ENCODE measurements at places on chromosomes 5 and 9.

DNA sequence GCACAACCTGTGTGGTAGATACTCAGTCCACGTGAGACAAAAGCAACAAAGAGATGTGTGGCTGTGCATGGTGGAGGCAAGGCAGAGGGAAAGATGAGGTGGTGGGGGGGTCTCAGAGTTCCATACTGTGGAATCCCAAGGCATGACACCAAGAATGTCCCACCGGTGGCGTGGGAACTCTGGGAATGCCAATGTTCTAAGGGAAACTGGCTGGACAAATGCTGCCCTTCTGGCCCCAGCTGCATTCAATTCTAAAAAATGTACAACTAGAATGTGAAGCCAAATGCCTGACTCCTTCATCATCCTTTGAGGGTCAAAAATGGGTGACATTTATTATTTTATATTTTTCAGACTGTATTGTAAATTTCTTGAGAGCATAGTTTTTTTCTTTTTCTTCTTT is 58.2 kb upstream of the EQTN start:
- DNase-seq = no peak

DNA sequence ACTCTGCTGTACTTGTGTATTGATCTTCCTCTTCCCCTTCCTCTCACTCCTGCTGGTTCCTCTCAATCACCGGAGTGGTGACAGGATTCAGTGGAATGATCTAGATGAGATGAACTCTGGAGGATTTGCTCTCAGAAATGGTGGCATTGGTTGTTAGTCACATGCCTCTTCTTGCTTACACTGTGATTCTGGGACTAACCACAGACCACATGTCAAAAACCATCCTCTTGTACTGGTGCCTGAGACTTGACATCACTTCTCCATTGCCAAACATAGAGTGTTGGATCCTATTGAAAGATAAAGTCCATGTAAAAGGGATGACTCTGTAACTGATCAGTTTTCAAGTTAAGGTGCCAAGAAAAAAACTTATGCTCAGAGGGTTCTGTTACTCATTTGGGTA is 506.5 kb downstream of the DMAC1 start:
- no peak for DNase-seq

- no peak for DNase-seq
Measured at GRCh38 chr5:154397652-154398406, 48.0 kb upstream of the SAP30L start.

- DNase-seq = no peak
Measured at GRCh38 chr5:73967347-73967746, 341.4 kb downstream of the ARHGEF28 start.

GRCh38 chr5:35904443-35905132 is 33.8 kb downstream of the CAPSL start:
- DNase-seq = no peak

- DNase-seq = no peak
Measured at GRCh38 chr5:72770266-72770665, 46.2 kb upstream of the TNPO1 start.

GRCh38 chr9:22921742-22922141 is 475.1 kb downstream of the DMRTA1 start:
- DNase-seq = no peak

DNA sequence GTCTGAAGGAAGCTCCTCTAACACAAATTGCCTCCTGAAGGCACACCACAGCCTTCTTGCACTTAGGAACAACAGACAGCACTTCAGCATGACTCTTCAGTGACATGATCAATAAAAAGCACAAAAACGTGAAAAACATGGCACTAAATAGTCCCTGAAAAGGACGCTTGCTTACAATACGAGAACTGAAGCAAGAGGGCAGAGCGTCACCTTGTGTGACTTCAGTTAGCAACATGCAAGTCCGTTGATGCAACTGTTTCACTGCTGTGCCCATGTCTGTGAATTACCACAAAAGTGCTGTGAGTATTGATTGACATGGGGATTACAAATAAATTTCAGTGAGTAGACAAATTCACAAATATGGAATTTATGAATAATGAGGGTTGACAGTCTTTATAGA is 219.9 kb upstream of the GAS1 start:
- no peak for DNase-seq

- no peak for DNase-seq
Measured at GRCh38 chr5:65802820-65803219, 80.8 kb downstream of the NLN start.

- no peak for DNase-seq
Measured at GRCh38 chr9:104082168-104082567, 11.9 kb upstream of the SMC2 start.

GRCh38 chr5:40679913-40680681 is at the start of gene PTGER4:
Gene PTGER4, plus strand, starts transcription at chr5:40679915. Its CDS starts 1,079 bp downstream, at chr5:40680994.
- no peak for DNase-seq

DNA sequence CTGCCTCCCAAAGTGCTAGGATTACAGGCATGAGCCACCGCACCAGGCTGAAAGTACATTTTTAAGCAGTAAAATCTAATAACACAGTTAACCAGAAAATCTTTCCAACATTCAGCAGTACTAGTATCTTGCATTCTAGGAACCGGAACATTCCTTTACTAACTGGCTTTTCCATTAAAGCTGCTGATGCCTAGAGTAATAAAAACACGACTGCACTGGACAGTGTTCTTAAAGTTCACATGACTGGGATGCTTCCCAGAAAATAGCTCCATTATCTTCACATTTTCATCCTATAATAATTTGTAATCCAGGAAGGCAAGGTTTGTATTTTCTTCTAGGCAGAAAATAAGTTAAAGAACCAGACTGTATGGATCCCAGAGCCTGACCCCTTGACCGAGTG is 9.8 kb downstream of the PTPN3 start:
- no peak for DNase-seq

GRCh38 chr5:157607371-157608161 is 32.0 kb upstream of the ADAM19 start:
- DNase-seq = peak; percentile 45

DNA sequence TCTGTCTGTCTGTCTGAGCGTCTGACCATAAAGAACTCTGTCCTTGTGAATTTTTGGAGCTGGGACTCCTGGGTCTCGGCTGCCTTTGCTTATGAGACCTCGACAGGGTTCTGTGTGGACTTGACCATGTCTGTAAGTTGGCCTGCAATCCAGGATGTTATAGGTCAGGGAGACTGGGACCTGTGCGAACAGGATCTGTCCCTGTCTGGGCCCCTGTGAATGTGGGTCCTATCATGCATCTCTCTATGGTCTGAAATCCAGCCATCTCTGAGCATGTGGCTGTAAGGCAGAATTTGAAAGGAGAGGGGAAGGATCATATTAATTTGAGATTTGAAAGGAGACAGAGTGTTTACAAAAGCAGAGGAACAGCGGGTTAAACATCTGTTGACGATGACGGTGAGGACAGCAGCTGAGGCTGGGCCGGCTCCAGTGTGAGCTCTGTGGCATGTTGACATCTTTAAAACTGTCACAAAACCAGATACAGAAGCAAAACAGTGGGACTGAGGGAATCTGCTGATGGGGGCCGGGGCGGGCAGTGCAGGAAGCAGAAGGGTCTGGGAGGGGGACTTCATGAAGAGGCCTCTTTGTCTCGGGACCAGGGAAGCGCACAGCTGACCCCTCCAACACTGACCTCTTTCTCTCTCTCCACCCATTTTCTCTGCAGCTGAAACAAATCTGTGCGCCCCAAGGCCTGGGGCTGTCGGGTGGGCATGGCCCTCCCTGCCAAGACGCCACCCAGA is 19.1 kb upstream of the MVB12B start:
- no peak for DNase-seq

- DNase-seq = no peak
Measured at GRCh38 chr9:31745886-31746285, 638.6 kb upstream of the ACO1 start.

DNA sequence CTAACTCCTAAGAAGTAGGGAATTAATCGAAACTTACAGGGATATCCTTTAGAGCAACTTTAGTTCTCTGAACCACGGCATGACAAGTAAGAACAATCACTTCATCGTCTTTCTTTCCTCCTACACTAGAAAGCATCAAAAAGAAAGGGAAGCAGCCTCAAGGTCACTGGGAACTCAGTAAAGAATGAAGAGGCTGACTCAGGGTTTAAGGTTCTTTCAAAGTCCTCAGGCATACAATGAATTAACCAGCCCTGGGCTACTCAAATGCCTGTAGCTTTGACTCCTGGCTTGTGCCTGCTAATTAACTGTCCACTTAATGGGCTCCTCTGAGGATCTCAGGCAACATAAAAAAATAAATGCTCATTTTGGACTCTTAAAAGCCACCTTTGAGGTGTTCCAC is 102.0 kb downstream of the TRIM32 start:
- DNase-seq = no peak

DNA sequence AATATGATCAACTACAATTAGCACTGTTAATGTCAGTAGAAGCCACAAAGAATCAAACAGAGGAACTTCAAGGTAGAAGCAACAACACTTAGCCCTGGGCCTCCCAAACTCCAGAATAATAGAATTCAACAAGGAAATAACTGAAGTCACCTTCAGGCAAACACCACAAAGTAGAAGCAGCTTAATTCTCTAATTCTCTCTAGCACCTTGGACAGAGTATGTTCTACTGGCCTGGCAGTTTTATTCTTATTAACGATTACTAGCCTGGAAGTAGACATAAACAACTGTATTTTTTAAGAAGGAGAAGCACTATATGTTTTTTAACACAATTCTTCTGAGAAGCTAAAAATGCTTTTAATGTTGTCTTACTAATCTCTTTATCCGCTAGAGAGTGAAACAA is 911.9 kb downstream of the DTWD2 start:
- DNase-seq = no peak

DNA sequence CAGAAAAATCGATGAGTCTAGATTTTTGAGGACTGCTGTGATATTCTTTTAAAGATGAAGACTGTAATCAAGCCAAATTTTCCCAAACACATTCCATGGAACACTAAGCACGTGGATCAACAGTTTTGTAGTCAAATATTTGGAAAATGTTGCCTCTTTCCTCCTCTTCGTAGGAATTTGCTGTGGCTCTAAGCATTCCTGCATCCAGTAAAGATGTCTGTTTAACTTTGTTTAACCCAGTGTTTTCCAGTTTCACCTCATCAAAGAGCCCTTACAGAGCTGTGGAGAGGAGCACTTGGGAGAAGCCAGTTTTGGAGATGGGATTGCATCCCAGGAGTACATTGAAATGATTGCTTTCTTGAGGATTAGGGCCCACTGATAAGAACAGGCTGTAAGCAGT is 58.9 kb downstream of the INSYN2B start:
- DNase-seq = no peak

GRCh38 chr5:137741-138140 is 45.8 kb downstream of the PLEKHG4B start:
- DNase-seq = no peak

DNA sequence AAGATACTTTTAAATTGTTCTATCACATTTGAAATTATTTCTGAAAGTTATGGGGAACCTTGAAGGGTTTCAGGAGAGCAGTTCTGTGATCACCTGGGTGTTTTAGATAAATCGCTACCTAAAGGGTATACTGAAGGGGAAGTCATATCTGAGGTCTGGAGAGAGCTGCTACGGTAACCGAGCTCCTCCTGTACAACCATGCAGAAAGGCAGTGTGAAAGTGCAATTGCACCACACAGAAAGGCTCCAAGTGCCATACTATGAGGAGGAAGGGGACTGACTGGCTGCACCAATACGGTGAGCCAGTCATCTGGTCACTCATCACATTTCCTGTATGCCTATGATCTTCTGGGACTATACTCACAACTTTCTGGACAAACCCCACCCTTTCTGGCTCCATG is 241.4 kb upstream of the SLC24A2 start:
- no peak for DNase-seq

DNA sequence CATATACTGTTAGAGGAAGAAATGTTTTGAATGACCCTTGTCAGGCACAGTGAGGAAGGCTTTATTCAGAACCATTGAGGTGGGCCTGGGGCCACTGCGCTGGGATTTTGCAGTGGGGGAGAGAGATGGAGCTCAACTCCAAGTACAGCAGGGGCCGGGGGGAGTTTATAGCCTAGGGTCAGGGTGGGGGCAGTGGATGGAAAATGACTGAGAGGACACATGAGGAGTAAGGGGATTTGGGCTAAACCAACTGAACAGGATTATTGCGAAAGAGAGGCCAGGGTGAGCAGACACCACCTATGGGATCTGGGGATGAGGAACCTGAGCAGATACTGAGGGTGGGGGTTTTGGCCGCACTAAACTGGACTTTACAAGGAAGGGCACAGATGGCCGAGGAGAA is 6.3 kb downstream of the CEP72 start:
- no peak for DNase-seq

DNA sequence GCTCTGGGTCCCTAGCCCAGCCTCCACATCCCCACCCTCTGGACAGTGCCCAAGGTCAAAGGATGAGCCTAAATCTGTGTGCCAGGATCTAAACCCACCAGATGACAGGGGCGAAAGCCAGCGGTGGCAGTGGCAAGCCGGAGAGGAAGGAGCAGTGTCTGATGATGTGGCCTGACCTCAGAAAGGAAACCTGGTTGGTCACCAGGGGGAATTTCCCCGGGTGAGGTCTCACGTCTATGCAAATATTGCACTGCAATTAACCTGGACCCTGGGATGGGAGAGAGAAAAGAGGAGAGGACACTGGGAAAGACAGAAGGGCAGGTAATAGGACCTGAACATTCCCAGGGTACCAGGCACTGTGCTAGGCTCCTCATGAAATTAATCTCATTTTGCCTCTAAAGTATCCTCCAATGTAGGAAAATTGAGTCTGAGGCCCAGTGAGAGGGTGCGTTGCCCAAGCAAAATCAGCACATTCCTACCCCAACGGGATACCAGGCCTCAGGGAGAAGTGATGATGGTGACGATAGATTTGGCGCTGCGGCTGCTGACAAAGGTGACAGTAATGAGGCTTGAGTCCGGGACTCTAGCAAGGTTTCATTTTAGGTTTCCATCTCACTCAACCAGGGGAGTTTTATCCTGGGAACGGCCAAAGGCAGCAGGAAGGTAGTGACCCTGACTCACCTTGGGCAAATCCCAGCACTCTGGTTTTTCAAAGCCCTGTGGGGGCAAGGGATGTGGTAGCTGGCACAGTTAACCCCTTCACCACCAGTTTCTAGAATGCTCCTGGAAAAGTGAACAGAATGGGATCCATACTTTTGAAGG is 13.4 kb upstream of the TNIP1 start:
- DNase-seq = peak; percentile 52

DNA sequence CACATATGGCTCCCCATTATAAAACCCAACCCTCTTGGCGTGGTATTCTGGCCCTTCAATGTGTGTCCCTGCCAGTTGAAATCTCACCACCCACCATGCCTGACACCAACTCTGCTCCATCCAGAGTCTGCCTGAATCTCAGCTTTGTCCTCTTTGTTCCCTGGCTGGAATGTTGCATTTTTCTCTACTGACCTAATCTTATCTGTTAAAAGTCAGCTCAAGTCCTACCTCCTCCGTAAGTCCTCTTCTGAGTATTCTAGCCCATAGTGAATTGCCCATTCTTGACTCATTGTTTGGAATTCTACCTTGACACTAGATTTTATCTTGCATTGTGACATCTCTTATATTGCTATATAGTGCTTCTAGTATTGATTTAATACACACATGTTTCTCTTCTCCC is 207.1 kb upstream of the VLDLR start:
- DNase-seq = no peak

- no peak for DNase-seq
Measured at GRCh38 chr9:129576546-129577543, 44.1 kb downstream of the C9orf50 start.

GRCh38 chr5:173774271-173774761 is 113.8 kb upstream of the CPEB4 start:
- no peak for DNase-seq

GRCh38 chr5:59267033-59267432 is 626.5 kb downstream of the PDE4D start:
- no peak for DNase-seq

Measured in activated CD8-positive, alpha-beta memory T cell treated with anti-CD3 and anti-CD28 coated beads for 48 hours (primary cell).